Caudate nucleus (tissue), 63 donors: ENCODE measurements at places on chromosomes 5 and 9.

DNA sequence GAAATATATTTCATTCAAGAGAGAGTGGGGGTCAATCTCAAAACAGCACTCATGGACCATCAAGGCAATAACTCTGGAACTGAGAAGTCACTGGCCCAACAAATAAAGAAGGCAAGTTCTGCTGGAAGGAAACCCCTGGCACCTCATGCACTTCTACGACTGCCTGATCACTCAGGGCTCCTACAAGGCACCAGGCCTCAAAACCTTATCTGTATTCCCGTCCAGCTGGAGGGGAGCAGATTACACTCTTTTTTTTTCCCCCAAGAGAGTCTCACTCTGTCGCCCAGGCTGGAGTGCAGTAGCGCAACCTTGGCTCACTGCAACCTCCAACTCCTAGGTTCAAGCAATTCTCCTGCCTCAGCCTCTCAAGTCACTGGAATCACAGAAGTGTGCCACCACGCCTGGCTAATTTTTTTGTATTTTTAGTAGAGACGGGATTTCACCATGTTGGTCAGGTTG lies 49.9 kb downstream of the P4HA2 start:
- no peak for DNase-seq

GRCh38 chr5:95741458-95741857 lies 10.3 kb downstream of the RHOBTB3 start:
- DNase-seq = no peak

GRCh38 chr5:44257653-44258365 lies 131.4 kb downstream of the FGF10 start:
- DNase-seq = no peak

GRCh38 chr5:98796197-98796972 lies 22.9 kb downstream of the RGMB start:
- no peak for DNase-seq

DNA sequence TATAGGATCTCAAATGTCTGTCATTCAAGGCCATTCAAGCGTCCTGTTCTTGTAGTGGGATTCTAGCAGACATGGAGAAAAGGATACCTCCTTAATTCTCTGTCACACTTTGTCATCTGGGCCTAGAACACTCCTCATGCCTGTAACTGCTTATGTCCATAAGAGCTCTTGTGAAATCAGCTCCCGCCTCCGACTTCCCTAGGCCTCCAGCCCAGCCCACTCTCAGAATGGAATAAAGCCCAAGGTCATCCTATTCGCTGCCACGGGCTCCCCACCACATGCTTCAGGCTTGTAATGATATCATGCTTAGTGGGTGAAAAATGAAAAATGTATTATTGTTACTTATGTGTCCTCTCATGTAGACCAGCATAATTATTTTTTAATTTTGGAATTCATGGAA lies 632.5 kb downstream of the ISL1 start:
- DNase-seq = no peak

DNA sequence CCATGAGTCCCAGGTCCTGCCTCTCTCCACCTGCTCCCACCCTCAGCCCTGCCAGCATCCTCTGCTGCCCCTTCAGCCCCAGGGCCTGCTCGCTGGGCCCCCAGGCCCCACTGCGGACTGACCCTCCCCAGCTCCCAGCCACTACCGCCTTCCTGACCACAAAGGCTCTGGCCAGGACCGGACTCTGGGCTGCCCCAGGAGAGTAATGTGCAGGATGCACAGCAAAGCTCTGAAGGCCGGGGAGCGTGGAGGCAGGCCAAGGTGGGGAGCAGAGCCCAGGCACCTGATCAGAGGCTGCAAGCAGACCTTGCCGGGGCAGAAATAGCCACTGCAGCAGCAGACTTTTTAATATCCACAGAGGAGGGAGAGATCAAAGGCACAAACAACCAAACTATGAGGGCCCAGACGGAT lies 27.9 kb downstream of the IPPK start:
- no peak for DNase-seq

DNA sequence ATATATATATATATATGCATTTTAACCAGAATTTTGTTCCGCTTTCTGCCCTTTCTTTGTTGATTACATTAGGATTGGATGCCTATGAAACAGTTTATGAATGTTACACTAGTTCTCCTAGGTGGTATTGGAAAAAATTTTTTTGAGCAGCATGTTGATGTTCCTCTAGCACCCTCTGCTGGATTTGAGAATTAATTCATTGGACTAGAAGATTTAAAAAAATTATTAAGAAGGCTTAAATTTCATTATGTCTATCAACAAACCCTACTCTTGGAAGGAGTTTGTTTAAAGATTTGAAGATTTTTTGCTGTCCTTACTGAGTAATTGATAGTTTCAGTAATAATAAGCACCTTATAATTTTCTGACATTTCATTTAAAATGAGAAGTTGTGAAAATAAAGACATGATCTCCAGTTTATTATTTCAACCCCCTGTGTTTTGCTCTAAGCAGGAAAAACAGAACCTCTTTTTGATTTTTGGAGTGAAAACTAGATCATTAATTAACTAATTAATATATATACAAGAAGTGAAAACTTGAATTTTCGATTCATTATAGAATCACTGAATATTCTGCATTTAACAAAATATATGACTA lies 89.6 kb downstream of the CCDC171 start:
- no peak for DNase-seq

DNA sequence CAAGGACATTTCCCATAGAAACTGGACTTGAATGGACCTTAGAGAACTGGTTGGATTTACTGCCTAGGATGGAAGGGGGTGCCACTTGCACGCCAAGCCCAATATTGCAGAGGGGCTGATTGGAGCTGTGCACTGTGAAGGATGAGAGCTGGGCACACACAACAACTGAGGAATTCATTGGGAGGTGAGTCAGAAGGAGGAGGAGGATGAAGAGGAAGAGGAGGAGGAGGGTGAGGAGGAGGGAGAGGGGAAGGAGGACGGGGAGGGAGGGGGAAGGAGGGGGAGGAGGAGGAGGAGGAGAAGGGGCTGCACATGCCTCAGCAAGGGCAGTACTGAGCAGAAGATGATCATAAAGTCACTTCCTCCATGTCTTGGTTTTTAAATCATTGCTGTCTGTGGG lies 5.7 kb upstream of the ICE1 start:
- no peak for DNase-seq

GRCh38 chr5:122707796-122708195 lies 67.1 kb upstream of the SNX2 start:
- no peak for DNase-seq

- no peak for DNase-seq
Observed at GRCh38 chr5:68891718-68892117, 202.1 kb upstream of the SLC30A5 start.

- peak; percentile 36 for DNase-seq
Observed at GRCh38 chr5:135553688-135554462, 18.1 kb upstream of the NEUROG1 start.

DNA sequence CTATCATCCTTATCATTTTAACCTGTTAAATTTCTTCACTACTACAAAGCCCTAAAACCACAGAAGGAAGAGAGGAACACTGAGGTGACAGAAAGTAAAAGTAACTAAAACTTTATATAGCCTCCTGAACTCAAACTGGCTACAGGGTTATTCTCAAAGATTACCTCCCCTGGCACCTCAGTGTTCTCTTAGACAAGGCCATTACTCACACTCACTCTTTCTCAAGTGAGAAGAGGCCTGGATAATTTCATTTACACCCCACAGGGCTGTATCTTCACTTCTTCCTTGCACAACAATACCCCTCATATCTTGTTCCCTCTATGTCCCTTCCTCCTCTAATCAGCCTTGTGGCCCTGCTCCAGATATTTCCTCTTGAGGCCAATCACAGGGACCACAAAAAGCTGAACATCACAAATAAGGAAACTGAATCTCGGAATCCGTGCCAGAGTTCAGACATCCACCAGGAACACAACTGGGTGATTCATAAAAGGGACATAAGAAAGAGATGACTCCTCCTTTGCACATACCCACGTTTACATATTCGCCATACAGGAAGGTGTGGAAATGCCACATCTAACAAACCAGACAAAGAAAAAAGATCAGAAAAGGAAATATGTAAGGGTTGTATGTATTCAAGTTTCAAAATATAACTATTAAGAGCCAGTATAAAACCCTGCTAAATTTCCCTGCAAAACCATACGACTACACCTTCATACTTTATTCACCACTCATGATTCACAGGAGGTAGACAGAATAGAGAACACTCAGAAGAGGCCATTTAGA lies 1.7 kb upstream of the KLHL3 start:
- DNase-seq = no peak

DNA sequence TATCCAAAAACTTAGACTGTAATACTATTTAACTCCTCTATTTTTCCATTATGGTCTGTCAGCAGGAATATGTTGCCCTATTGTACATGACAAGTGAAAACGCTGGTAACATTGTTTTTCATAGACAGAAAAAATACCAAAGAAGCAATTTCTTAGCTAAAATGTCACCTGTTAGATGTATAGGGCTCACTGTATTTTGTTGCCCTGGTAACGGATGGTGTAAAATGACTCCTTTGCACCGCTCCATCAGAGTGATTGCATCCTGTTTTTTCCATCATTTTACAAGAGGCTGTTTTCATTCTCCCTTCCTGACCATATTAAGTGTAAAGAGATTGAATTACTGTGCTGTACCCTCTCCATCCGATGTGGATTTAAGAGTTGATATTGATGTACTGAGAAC lies 460.1 kb upstream of the TLE4 start:
- no peak for DNase-seq

GRCh38 chr5:154331924-154332323 lies 113.9 kb upstream of the SAP30L start:
- DNase-seq = no peak

GRCh38 chr9:74526215-74526614 lies 29.1 kb downstream of the RORB start:
- no peak for DNase-seq

GRCh38 chr9:27599870-27600238 lies 26.6 kb upstream of the C9orf72 start:
- no peak for DNase-seq

DNA sequence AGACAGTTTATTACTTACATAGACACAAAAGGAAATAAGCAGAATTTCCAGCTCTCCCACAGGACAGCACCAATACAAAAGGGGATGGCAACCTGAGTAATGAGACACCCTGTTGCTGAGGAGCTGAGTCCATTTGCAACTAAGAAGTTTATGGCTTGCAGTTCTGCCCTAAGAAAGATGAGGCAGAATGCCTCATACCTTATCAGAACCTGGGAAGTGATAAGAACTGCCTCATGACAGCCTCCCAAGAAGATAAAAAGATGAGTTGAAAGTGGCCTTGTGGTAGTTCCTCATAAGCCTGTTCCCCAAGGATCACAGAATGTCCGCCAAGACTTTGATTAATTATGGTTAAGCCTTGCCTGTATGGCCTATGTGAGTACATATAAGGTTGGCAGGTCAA lies 41.7 kb downstream of the ZMAT2 start:
- no peak for DNase-seq

GRCh38 chr5:32017692-32018367 lies 156.3 kb downstream of the GOLPH3 start:
- DNase-seq = no peak

DNA sequence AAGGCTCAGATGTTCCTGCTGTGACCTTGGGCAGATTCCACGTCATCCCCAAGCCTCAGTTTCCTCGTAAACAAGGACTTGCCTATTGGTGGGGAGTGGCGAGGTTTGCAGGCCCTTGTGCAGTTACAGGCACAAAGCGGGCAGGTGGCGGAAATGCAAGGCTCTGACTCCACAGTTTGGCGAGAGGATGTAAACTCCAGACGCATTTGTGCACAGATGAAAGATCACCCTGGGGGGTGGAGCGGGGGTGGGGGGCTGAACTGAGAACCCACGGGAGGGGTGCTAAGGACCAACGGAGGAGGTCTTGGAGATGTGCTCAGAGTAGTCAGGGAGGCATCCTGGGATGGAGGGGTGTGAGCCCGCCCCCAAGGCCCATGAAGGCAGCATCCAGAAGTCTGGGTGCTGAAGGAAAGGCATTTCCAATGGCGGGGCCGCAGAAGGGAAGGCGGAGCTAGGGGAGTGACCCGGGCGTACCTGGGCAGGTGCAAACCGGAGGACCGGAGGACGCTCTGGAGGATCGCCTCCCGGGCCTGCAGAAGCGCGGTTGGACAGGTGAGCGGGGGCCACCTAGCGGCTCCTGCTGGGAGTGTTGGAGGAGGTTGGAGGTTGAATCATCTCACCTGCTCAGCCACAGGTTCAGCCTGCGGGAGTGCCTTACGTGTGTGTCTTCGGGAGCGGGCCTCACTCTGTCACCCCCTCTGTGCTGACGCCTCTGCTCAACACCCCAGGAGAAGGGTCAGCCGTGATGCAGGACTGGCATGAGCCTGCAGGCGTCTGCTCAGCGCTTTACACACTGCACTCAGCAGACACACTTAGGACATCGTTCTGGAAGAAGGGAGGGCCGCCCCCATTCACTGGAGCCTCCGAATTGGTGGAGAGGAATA lies 1.9 kb upstream of the FIBCD1 start:
- no peak for DNase-seq

GRCh38 chr9:117247266-117247665 lies 167.6 kb downstream of the ASTN2 start:
- no peak for DNase-seq

- DNase-seq = no peak
Observed at GRCh38 chr9:107024193-107024592, 161.2 kb downstream of the ZNF462 start.

DNA sequence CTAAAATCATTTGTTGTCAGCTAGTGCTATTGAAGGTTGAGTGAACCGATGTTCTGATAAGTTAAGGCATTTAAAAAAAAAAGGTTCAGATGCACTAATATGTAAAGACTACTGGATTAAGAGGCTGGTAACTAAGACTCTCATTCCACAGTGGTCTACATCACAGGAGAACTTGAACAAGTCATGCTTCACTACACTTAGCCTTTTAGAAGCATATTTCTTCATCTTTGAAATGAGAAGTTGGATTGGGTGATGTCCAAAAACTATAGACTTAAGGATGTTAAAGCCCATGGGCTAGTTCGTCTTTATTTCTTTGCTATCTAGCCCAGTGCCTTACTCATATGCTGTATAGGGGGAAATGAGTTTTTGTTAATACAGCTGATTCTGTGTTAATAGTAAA lies 107.2 kb downstream of the NDUFS4 start:
- no peak for DNase-seq

DNA sequence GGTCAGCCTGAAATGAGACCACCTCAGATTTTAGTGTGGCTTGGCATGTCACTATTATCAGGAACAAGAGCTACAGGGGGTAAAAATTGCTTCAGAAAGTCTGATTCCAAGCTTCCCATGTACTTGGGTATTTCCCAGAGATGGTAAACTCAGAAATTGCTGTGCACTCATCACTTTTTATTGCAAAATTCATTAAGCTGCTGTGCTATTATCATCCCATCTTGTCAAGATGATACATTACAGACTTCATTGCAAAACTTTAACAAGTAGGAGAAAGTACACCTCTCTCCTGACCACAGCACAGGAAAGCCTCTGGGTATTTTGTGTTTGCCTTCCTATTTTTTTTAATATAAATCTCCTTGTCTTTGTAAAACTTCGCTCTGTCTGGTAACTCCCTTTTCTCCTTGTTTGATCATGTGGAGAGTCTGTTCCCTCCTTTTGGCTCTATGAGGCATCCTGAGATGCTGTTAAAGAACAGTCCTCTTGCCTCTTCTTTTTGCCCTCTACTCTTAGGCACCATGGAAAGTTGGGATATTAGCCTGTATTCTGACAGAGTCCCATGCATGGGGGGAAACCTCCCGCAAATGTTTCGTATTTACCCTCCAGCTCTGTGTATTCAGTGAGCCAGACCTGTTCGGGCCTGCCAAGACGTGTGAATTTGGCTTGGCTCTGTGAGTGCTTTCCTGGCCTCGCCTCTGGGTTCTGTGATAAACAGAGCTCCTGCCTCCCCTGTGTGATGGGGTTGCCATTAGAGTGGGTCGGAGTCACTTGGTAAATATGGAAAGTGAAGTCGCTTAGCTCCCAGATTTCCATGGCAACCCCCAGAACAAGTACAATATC lies 260.7 kb downstream of the NR3C1 start:
- DNase-seq = peak; percentile 13
